GDM1 (cell line): ENCODE measurements at places on chromosomes 2 and 18.

GRCh38 chr2:71253476-71253875 lies 26.6 kb upstream of the PAIP2B start:
- DNase-seq = no peak

- DNase-seq = no peak
Measured at GRCh38 chr2:179139506-179139905, 89.6 kb upstream of the CCDC141 start.

- no peak for DNase-seq
Measured at GRCh38 chr2:201852462-201852861, 46.1 kb downstream of the CDK15 start.

- no peak for DNase-seq
Measured at GRCh38 chr2:20633001-20633400, 17.9 kb downstream of the HS1BP3 start.

DNA sequence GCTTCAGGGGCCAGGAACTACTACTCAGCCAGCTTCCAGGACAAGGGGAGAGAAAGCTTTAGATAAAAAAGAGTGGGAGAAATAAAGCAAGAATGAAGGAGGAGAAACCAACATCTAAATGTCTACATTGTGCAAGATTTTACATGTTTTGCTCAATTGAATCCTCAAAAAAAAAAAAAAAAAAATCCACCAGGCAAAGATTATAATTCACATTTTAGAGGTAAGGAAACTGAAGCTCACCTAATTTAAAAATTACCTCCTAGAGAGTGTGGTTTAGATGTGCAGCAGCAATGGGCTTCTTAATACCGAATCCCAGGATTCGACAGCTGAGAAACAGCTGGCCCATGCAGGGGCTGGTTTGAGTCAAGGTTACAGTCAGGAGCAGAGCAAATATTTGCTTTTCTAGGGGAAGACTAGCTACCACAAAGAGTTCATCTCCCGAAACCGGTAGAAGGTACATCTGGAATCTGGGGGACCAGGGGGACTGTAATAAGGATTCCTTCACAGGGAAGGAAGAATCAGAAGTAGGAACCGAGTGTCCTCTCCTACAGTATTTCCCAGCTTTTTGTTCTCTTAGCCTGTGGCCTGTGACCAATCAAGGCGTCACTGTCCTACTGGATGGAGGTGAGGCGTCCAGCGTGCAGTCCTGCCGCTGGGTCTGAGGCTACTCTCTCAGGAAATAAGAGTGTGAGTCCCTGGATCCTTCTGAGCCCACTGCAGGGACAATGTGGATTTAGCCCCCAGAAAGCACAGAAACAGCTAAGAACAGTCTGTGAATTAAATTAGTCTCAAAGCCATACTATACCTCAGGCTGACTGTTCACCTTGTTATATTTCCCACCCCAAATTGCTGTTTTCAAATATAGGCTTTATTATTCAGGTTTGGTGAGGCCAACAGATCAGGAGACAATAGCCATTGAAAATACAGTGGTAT lies 42.3 kb downstream of the IL1R2 start:
- no peak for DNase-seq

- DNase-seq = no peak
Measured at GRCh38 chr2:64142741-64143168, 1.5 kb downstream of the PELI1 start.

- no peak for DNase-seq
Measured at GRCh38 chr2:171341394-171342066, 92.3 kb downstream of the METTL8 start.

GRCh38 chr2:213476641-213477040 lies 192.4 kb downstream of the SPAG16 start:
- no peak for DNase-seq

GRCh38 chr2:212314680-212315079 lies 223.9 kb downstream of the ERBB4 start:
- no peak for DNase-seq
